ENCODE measurements at places on chromosomes 1 and 21. TPM values are rescaled to one million over a fixed set of nuclear protein-coding genes. Genes with fewer than 3 reads are reported as not detected.

THEM5 gene
- not detected for total RNA-seq

KANK4 gene
- total RNA-seq: not detected

BTBD19 gene
- 3.6 TPM for total RNA-seq

LCA5L gene
- total RNA-seq: 0.20 TPM

KRTAP19-3 gene
- total RNA-seq: not detected

RUNX3 gene
- 5.5 TPM for total RNA-seq

DNA sequence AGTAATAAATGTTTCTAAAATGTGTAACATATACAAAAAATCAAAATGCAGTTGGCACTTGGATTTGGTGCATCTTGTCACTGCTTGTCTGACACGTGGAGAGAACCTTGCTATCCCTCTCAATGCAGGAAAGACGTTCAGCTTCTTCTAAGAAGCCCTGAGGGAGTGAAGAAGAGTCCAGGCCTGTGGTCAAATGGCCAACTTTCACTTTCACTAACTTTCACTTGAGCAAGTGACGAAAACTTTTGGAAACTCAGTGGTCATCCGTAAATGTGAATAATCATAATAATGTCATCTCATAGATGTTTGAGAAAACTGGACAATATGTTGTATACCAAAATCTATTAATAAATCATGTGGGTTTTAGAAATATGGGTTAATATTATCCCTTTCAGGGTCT is 61.9 kb downstream of the ERG start:
- no peak for DNase-seq

DNA sequence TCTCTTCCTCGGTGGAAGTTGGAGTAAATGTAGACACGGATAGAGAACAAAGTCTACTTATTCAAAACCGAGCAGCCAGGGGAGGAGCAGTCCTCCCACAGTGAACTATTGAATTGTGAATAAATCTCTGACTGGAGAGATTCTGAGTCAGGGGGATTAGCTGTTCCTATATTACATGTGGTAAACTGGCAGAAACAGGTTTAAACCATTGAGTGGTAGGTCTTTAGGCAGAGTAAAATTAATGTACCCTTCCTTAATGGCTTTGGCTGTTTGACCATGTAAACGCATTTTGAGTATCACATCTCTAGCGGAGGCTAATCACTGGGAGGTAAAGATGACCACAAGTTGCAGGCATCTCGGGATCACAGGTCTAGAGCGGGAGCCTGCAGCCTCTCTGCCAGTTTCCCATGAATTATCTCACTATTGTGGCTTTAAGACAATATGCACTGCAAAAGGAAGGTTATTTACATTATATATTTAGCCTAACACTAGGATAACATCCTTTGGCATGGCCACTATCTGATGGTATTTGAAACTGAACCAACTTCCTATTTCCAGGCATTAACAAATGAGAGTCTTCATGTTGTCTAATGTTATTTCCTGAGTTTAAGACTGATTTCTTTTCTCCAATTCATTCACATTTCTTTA is 7.9 kb upstream of the DISC1 start:
- no peak for DNase-seq

DNA sequence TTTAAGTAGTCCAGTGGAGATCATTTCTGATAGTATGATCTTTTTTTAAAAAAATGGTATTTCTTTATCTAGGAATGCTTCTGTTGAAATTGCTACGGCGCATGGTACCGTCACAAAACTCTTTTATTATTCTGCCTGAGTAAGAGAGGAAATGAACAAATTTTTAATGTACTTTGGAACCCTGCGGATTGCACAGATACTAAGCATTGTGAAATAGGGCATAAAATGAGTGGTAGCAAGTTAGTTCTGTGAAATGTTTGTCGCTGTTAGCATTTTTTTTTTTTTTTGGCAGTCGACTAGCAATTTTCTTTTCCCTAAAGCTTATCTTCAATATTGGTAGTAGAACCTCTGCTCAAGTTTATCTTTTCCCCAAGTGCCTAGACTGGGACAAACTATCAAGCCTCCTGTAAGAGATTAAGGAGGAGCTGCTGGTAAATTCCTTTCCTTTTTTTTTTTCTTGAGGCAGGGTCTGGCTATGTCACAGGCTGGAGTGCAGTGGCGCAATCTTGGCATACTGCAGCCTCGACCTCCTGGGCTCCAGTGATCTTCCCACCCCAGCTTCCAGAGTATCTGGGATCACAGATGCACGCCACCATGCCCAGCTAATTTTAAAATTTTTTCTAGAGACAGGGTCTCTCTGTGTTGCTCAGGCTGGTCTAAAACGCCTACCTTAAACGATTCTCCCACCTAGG is 2.2 kb downstream of the ITSN1 start:
- DNase-seq: peak; percentile 39

DNA sequence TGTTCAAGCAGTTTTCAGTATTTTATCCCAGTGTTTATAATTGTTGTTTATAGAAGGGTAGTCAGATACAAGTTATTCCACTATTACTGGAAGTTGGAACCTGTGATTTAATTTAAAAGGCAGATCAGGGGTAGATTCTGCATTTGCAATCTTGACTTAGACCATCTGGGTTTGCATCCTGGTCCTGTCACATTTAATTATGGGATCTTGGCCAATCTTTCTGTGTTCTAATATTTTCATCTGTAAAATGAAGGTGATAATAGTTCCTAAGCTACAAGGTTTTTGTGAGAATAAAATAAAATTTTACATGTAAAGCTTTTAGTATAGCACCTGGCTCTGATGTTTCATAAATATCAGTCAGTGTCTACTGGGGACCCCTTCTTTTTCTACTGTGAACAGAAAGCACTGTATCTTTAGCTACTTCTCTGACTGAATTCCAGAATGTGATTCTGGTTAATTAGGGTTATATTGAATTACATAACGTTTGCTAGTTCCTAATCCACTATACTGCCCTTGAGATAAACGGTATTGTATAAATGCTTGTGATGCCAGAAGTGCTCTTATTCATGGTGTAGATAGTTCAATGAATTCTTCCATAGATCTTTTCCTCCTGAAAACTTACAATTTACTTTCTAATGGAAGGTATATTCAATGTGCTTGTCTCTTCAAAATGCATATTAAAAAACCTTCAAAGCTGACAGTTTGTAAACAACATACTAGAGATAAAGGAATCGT is 131.0 kb downstream of the KCNK1 start:
- no peak for DNase-seq

DNA sequence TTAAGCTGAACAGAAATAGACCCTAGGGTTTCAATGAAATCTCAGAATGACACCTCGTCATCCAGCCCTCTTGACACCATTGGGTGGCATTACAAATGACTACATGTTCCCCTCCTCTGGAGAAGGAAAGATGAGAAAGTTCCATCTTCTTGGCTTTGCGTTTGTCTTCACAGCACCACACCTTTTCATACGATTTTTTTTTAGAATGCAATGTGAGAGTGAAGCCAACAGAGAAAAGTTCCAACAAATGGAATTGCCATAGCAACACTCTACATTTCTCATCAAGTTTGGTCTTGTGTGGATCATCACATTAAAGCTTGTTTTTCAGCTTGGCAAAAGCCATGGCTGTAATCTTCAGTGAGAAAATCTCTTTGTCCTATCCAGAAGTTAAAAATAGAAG is 183.4 kb upstream of the SNX7 start:
- DNase-seq: no peak

- peak; percentile 79 for DNase-seq
Observed at GRCh38 chr1:184242507-184242943, 144.3 kb upstream of the C1orf21 start.

DNA sequence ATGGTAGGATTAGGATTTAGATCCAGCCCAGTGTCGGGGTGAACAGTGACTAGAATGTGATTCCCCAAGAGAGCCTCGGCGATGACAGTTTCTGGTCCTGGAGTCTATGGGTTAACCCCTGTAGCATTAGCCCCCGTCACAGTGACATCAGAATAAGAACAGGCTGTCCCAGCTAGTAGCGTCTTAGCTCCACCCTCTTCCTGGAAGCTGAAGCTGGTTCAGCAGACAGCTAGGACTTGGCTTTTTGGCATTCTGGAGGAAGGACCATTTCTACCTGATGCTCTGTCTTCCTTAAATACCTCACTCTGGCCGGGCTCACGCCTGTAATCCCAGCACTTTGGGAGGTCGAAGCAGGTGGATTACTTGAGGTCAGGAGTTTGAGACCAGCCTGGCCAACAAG is 5.0 kb downstream of the NDUFS2 start:
- DNase-seq: no peak

- DNase-seq: no peak
Observed at GRCh38 chr1:201894343-201895119, 5.8 kb downstream of the SHISA4 start.

- no peak for DNase-seq
Observed at GRCh38 chr1:202857136-202857610, 31.8 kb downstream of the RABIF start.

Data from HT1080 (cell line).